Endothelial cell of umbilical vein (primary cell): ENCODE measurements at places on chromosomes 2 and 18.

- H3K27ac ChIP-seq: no peak overlapping the region
- H3K4me1 ChIP-seq: no peaks in the 10 kb centered on the region
- DNase-seq: no peak
Measured at GRCh38 chr2:216882876-216883275, 23.0 kb upstream of the TNP1 start.

- peaks cover 31% of the 10 kb centered on the region for H3K27me3 ChIP-seq
- H3K36me3 ChIP-seq: no peaks in the 10 kb centered on the region
- no peak overlapping the region for H3K27ac ChIP-seq
- DNase-seq: peak; percentile 66
Measured at GRCh38 chr2:111117598-111118480, 2.9 kb upstream of the BCL2L11 start.

- H3K4me1 ChIP-seq: no peaks in the 10 kb centered on the region
- H3K27ac ChIP-seq: no peak overlapping the region
- peak; percentile 9 for DNase-seq
- H3K27me3 ChIP-seq: no peaks in the 10 kb centered on the region
- H3K36me3 ChIP-seq: no peaks in the 10 kb centered on the region
Measured at GRCh38 chr2:184936761-184937160, 338.4 kb downstream of the ZNF804A start.

GRCh38 chr2:67880291-67880761, 182.5 kb downstream of the C1D start:
- no peaks in the 10 kb centered on the region for H3K36me3 ChIP-seq
- no peak for DNase-seq
- H3K4me1 ChIP-seq: no peaks in the 10 kb centered on the region
- H3K4me3 ChIP-seq: no peak overlapping the region

- H3K4me3 ChIP-seq: no peak overlapping the region
- no peaks in the 10 kb centered on the region for H3K36me3 ChIP-seq
- no peak overlapping the region for H3K27ac ChIP-seq
- no peaks in the 10 kb centered on the region for H3K27me3 ChIP-seq
- H3K4me1 ChIP-seq: peaks cover 3% of the 10 kb centered on the region
Measured at GRCh38 chr2:218384975-218385374, 2.9 kb downstream of the SLC11A1 start.

DNA sequence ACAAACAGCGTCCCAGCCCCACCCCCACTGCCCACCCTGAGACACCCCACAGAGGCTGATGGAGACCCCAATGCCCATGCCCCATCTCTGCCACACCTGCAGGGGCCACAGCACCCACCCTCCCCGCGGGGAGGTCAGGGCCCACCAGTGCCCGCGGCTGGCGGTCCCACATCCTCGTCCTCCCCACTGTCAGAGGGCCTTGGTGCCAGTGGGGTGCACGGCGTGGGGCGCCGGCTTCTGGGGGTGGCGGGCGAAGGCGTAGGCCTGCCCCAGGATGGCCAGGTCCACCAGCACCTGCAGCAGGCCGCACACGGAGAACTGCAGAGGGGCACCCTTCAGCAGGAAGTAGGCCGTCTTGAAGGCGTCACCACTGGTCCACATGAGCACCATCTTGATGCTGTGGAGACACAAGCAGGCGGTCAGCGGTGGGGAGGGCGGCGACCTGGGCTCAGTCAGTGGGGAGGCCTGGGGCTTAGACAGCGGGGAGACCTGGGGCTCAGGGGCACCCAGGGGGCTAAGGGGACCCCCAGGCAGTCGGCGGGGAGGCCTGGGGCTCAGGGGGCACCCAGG, 47.6 kb downstream of the SLC66A2 start:
- no peaks in the 10 kb centered on the region for H3K27me3 ChIP-seq
- H3K4me3 ChIP-seq: no peak overlapping the region
- H3K36me3 ChIP-seq: no peaks in the 10 kb centered on the region
- no peak overlapping the region for H3K27ac ChIP-seq
- no peak for DNase-seq
- H3K4me1 ChIP-seq: no peaks in the 10 kb centered on the region

- H3K4me1 ChIP-seq: no peaks in the 10 kb centered on the region
- H3K27me3 ChIP-seq: no peaks in the 10 kb centered on the region
- DNase-seq: no peak
- no peaks in the 10 kb centered on the region for H3K36me3 ChIP-seq
- no peak overlapping the region for H3K27ac ChIP-seq
Measured at GRCh38 chr18:76259096-76259495, 235.9 kb downstream of the ZNF516 start.

GRCh38 chr18:76686737-76687231, 135.6 kb upstream of the ZNF236 start:
- peak; percentile 47 for DNase-seq
- H3K36me3 ChIP-seq: no peaks in the 10 kb centered on the region
- H3K4me1 ChIP-seq: no peaks in the 10 kb centered on the region
- peaks cover 2% of the 10 kb centered on the region for H3K27me3 ChIP-seq
- H3K4me3 ChIP-seq: no peak overlapping the region

- no peak for DNase-seq
- H3K27ac ChIP-seq: no peak overlapping the region
- H3K4me3 ChIP-seq: no peak overlapping the region
- H3K27me3 ChIP-seq: no peaks in the 10 kb centered on the region
- no peaks in the 10 kb centered on the region for H3K36me3 ChIP-seq
Measured at GRCh38 chr2:225326969-225327368, 72.5 kb upstream of the NYAP2 start.

DNA sequence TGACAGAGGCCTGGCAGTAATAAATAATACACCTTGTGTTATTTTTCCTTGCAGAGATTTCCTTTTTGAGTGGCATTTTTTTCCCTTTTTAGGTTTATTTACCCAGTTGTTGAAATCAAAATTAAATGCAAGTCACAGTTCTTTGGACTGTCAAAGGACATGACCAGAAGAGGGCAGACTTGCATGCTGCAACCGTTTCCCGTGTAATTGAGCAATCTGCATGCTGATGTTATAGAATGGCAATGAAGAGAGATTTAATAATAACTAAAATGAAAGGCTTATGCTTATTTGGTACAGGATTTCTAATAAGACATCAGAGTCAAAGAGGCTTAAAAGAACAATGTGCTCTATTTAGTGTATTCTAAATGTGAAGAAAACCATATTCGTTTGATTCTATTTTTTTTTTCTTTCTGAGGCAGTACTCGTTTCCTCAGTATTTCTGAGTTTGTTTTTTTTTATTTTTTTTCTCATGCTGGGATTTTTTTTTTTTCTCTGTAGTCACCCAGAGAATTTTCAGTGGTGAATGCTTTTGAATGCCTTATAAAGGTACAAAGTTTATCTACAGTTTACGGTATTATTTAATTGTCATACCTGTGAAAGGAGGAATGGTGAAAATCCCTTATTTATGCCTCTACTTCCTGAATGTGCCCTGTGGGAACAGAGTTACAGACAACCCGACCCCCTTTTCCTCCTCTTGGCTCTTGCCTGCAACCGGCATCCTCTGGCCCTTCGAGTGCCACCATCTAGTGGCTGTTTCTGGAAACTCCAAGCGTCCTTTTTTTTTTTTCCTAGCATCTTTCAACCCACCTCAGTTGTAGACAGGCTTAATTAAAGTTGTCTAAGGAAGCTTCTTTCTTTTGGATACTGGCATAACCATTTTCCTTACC, 368.5 kb downstream of the LRRTM1 start:
- no peaks in the 10 kb centered on the region for H3K36me3 ChIP-seq
- no peak overlapping the region for H3K27ac ChIP-seq
- DNase-seq: peak; percentile 12
- no peaks in the 10 kb centered on the region for H3K4me1 ChIP-seq
- no peaks in the 10 kb centered on the region for H3K27me3 ChIP-seq

GRCh38 chr2:46325182-46325928, 28.1 kb downstream of the EPAS1 start:
- peak; percentile 81 for DNase-seq
- H3K27ac ChIP-seq: peak overlapping the region; percentile 46
- no peak overlapping the region for H3K4me3 ChIP-seq
- no peaks in the 10 kb centered on the region for H3K27me3 ChIP-seq
- H3K36me3 ChIP-seq: no peaks in the 10 kb centered on the region

GRCh38 chr2:42881732-42882131, 89.3 kb upstream of the HAAO start:
- no peaks in the 10 kb centered on the region for H3K36me3 ChIP-seq
- peak overlapping the region; percentile 72 for H3K27ac ChIP-seq
- DNase-seq: peak; percentile 71
- no peaks in the 10 kb centered on the region for H3K27me3 ChIP-seq

GRCh38 chr2:38507712-38508111, 95.0 kb downstream of the HNRNPLL start:
- H3K27me3 ChIP-seq: no peaks in the 10 kb centered on the region
- H3K36me3 ChIP-seq: no peaks in the 10 kb centered on the region
- peaks cover 3% of the 10 kb centered on the region for H3K4me1 ChIP-seq

DNA sequence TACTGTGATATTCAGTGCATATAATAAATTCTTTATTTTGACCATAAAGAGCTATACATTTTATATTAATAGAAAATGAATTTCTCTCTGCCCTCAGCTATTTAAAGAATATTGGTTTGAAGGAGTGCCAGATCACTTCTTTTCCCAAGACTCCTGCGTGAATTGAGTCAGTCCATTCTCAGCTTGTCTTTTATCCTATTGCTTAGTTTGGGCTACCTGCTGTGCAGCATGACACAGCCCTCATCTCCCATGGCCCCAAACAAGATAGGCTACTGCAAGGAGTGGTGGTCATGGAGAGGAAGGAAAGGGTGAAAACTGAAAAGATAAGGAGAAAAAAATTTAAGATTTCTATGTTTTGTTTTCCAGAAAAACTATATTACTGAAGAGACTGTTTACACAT, 10.1 kb upstream of the FBXO11 start:
- no peak overlapping the region for H3K4me3 ChIP-seq
- no peaks in the 10 kb centered on the region for H3K36me3 ChIP-seq

- peaks cover 6% of the 10 kb centered on the region for H3K4me1 ChIP-seq
- H3K27me3 ChIP-seq: peaks cover 74% of the 10 kb centered on the region
- no peak overlapping the region for H3K27ac ChIP-seq
- H3K36me3 ChIP-seq: no peaks in the 10 kb centered on the region
Measured at GRCh38 chr18:13219593-13220159, 1.1 kb downstream of the LDLRAD4 start.

DNA sequence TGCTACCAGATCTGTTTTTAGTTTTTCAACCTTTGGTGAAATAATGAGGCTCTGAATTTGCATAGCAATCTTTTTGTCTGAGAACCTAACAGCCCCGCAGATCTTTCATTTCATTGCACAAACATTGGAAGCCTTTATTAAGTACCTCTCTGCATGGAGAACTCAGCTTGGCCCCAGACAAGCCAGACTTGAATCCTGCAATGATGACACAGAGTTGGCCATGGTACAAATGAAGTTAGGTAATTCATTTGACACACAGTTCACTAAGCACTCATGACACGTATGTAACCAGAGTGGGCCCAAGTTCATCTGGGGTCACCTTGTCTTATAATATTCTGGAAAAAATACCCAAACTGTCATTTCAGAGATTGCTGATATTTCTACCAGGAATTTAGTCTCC, 439.1 kb upstream of the ID2 start:
- H3K4me3 ChIP-seq: no peak overlapping the region
- no peak overlapping the region for H3K27ac ChIP-seq
- no peaks in the 10 kb centered on the region for H3K36me3 ChIP-seq
- no peak for DNase-seq
- H3K4me1 ChIP-seq: no peaks in the 10 kb centered on the region
- no peaks in the 10 kb centered on the region for H3K27me3 ChIP-seq

- no peak for DNase-seq
- H3K4me3 ChIP-seq: no peak overlapping the region
- no peaks in the 10 kb centered on the region for H3K27me3 ChIP-seq
Measured at GRCh38 chr2:227366769-227367426, 12.2 kb downstream of the TM4SF20 start.

DNA sequence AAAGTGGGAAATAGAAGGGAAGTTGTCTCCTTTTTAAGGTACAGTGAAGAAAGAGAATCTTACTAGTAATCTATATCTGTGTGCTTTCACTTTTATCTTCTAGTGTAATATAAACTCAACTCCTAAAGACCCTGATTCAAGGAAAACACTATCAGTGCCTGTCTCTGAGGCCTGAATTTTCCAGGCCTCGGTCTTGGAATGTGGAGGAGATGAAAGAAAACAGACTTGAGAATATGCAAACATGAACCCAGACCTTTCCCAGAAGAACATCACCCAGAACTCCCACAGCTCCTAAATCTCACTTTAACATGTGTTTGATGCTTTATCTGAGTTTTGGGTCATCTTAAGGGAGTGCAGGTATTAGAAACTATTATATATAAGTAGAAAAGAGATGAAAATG, 51.8 kb downstream of the EPB41L5 start:
- no peak overlapping the region for H3K27ac ChIP-seq
- DNase-seq: no peak
- H3K4me1 ChIP-seq: no peaks in the 10 kb centered on the region
- no peak overlapping the region for H3K4me3 ChIP-seq

GRCh38 chr2:204608237-204608939, 63.1 kb downstream of the PARD3B start:
- peaks cover 7% of the 10 kb centered on the region for H3K4me1 ChIP-seq
- H3K27me3 ChIP-seq: no peaks in the 10 kb centered on the region
- no peaks in the 10 kb centered on the region for H3K36me3 ChIP-seq
- no peak for DNase-seq

DNA sequence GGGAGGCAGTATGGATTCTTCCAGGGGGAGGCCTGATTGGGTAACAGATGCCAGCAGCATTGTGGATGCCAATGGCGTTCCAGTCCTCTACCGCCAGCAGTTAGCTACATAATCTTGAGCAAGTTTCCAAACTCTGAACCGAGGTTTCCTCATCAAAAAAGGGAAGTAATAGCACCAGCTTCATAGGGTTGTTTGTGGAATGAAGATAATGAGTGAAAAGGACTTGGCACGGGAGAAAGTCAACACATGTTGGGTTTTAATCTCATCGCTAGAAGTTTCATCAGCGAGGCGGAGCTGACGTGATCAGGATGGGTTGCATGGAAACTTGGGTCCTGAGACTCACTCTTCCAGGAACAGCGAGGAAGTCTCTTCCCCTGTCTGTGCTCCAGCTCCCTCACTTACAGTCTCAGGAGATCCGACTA, 266.7 kb downstream of the SH3BP4 start:
- no peak overlapping the region for H3K4me3 ChIP-seq
- no peaks in the 10 kb centered on the region for H3K4me1 ChIP-seq
- no peak for DNase-seq
- H3K36me3 ChIP-seq: no peaks in the 10 kb centered on the region
- no peaks in the 10 kb centered on the region for H3K27me3 ChIP-seq

- no peak overlapping the region for H3K27ac ChIP-seq
- no peak overlapping the region for H3K4me3 ChIP-seq
- peaks cover 10% of the 10 kb centered on the region for H3K27me3 ChIP-seq
- no peak for DNase-seq
- H3K36me3 ChIP-seq: no peaks in the 10 kb centered on the region
Measured at GRCh38 chr18:54878159-54878622, 49.9 kb downstream of the RAB27B start.

DNA sequence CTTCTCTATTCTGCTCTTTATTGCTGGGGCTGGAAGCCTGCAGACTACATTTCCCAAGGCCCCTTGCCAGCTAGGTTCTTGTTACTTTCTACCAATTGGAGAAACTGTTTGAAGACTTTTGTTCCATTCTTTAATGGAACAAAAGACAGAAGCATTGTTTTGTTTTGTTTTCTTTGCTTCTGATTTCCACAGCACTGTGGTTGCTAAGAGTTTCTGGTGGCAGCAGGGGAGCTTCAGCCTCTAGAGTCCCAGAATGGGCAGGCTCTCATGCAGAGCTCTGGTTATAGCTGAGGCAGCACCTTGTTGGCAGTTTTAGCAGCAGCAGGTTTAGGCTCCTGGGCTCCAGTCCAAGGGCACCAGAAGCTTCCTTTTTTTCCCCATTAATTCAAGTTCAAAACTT, 234.3 kb downstream of the ETAA1 start:
- no peak overlapping the region for H3K27ac ChIP-seq
- no peaks in the 10 kb centered on the region for H3K4me1 ChIP-seq
- no peaks in the 10 kb centered on the region for H3K36me3 ChIP-seq
- H3K4me3 ChIP-seq: no peak overlapping the region

GRCh38 chr18:32509111-32509510, 38.4 kb upstream of the GAREM1 start:
- H3K4me1 ChIP-seq: no peaks in the 10 kb centered on the region
- no peak overlapping the region for H3K27ac ChIP-seq
- H3K27me3 ChIP-seq: no peaks in the 10 kb centered on the region
- H3K4me3 ChIP-seq: no peak overlapping the region
- no peak for DNase-seq
